T-cell (primary cell): ENCODE measurements at places on chromosomes 1 and 21.

DNA sequence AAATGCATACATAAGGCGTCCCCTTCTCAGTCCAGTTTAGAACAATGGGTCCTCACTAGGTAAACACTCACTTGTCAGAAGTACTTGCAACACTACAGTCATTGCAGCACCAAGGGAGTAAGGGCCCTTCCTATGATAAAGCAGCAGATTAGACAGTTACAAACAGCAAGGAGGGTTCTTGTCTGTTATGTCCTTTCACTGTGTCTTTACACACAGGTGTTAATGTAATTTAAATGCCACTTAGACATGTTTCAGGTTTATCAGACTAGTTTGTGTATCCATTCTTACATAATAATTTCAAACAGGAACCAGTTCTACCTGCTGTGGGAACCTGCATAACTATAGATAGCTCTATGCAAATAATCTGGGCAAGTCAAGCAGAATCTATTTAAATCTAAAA is 105.6 kb upstream of the USH2A start:
- DNase-seq = no peak
- no peaks in the 10 kb centered on the region for H3K27me3 ChIP-seq
- H3K36me3 ChIP-seq = no peaks in the 10 kb centered on the region
- no peak overlapping the region for H3K27ac ChIP-seq
- no peak overlapping the region for H3K4me3 ChIP-seq
- no peaks in the 10 kb centered on the region for H3K4me1 ChIP-seq

DNA sequence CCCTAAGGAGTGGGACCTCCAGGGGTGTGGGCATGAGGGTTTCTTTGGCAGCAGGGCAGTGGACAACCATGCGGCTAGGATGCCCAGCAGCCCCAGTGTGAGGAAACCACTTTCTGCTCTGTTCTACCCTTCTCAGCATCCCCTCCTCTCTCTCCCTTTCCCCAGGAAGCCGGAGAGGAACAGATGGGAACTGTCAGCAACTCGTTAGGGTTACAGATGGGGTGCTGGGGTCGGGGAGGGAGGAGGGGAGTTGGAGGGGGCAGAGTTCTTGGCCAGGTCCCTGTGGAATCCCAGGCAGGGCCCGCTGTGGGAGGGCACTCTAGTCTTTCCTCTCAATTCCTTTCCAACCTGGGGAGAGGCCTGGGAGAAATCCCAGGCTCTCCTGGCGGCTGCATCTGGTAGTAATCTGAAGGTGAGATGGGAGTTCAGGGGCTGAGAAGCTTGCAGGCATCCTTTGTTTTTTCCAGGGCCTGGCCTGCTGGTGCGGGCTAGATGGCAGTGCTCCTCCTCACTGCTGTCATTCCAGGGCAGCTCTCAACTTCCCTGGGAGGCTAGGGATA is 93.9 kb upstream of the CSF3R start:
- H3K4me1 ChIP-seq = no peaks in the 10 kb centered on the region
- no peak overlapping the region for H3K27ac ChIP-seq
- H3K36me3 ChIP-seq = no peaks in the 10 kb centered on the region
- no peak for DNase-seq

- H3K27ac ChIP-seq = no peak overlapping the region
- no peaks in the 10 kb centered on the region for H3K4me1 ChIP-seq
- H3K36me3 ChIP-seq = no peaks in the 10 kb centered on the region
- H3K4me3 ChIP-seq = no peak overlapping the region
- DNase-seq = no peak
- no peaks in the 10 kb centered on the region for H3K27me3 ChIP-seq
Observed at GRCh38 chr1:201059871-201060555, 36.5 kb upstream of the KIF21B start.

DNA sequence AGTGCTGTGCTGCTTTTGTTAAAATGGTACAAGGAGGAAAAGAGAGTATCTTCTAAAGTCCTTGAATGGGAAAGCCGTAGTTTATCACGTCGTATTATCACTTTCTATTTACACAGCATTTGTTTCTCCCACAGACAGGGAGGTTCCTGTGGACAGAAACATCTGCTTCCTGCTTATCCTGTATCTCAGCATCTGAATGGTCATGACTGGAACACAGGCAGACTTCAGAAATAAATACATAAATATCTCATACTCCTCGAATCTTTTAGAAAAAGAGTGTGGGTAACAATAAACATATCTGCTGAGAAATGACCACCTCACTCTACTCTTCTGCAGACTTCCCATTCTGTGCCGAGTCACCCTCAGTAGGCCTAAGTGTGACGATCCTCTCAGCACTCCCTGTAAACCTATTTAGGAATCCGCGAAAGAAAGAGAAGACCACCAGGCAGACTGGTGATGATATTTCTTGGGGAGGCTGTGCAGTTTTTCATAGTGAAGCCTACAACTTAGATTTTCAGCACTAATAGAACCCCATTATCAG is 393.5 kb downstream of the SMYD3 start:
- H3K36me3 ChIP-seq = no peaks in the 10 kb centered on the region
- no peak for DNase-seq
- H3K27me3 ChIP-seq = no peaks in the 10 kb centered on the region
- H3K27ac ChIP-seq = no peak overlapping the region
- H3K4me1 ChIP-seq = no peaks in the 10 kb centered on the region

- no peaks in the 10 kb centered on the region for H3K4me1 ChIP-seq
- H3K36me3 ChIP-seq = no peaks in the 10 kb centered on the region
- no peaks in the 10 kb centered on the region for H3K27me3 ChIP-seq
- H3K4me3 ChIP-seq = no peak overlapping the region
- no peak overlapping the region for H3K27ac ChIP-seq
- no peak for DNase-seq
Observed at GRCh38 chr1:56017336-56017735, 562.0 kb downstream of the PLPP3 start.

- peaks cover 25% of the 10 kb centered on the region for H3K27me3 ChIP-seq
- no peak for DNase-seq
- no peak overlapping the region for H3K4me3 ChIP-seq
- H3K36me3 ChIP-seq = no peaks in the 10 kb centered on the region
Observed at GRCh38 chr1:16117936-16118335, 37.9 kb downstream of the EPHA2 start.

- no peak overlapping the region for H3K4me3 ChIP-seq
- no peaks in the 10 kb centered on the region for H3K4me1 ChIP-seq
- H3K36me3 ChIP-seq = no peaks in the 10 kb centered on the region
- peaks cover 22% of the 10 kb centered on the region for H3K27me3 ChIP-seq
- H3K27ac ChIP-seq = no peak overlapping the region
Observed at GRCh38 chr1:22876359-22877111, 96.1 kb downstream of the LACTBL1 start.

- H3K36me3 ChIP-seq = peaks cover 8% of the 10 kb centered on the region
- H3K27ac ChIP-seq = no peak overlapping the region
- no peaks in the 10 kb centered on the region for H3K27me3 ChIP-seq
- no peak for DNase-seq
- peaks cover 9% of the 10 kb centered on the region for H3K4me1 ChIP-seq
Observed at GRCh38 chr1:99851850-99852454, 1.8 kb downstream of the AGL start.

GRCh38 chr1:229526695-229527094 is 18.6 kb upstream of the NUP133 start:
- H3K4me1 ChIP-seq = no peaks in the 10 kb centered on the region
- H3K27ac ChIP-seq = no peak overlapping the region
- no peaks in the 10 kb centered on the region for H3K27me3 ChIP-seq
- H3K4me3 ChIP-seq = no peak overlapping the region
- H3K36me3 ChIP-seq = peaks cover 11% of the 10 kb centered on the region

DNA sequence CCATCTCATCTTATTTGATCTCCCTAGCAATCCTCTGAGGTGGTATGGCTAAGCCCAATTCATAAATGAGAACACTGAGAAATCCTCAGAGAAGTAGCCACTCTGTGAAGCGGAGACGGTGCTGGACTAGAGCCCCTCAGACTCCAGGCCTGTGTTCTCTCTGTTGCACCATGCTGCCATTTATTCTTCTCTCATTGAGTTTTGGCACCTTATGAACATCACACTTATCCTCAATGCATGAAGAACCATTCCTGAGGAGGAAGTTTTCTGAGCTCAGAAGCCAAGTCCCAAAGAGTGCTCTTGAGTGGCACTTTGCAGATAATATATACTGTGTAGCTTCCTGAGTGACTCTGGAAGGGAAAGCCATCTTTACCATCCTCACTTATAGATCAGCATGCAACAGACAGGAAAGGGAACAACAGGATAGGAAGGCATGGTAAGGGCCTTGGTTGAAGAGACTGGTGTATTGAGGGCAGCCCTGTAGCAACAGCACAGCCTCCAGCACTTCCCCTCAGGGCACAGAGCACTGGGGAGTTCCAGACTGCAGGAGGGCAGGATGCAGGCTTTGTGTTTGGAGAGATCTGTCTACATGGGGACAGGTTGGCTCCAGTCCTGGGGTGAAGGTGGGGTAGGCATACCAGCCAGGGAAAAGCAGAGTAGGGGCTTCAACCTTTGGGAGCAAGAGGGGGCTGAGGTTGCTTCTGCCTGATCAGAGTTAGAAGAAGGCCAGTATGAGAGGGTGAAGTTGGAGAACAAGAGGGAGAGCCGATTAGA is 1.6 kb upstream of the CRNN start:
- H3K4me1 ChIP-seq = no peaks in the 10 kb centered on the region
- DNase-seq = no peak
- no peak overlapping the region for H3K27ac ChIP-seq
- no peaks in the 10 kb centered on the region for H3K27me3 ChIP-seq
- H3K36me3 ChIP-seq = no peaks in the 10 kb centered on the region

- H3K36me3 ChIP-seq = no peaks in the 10 kb centered on the region
- peaks cover 3% of the 10 kb centered on the region for H3K4me1 ChIP-seq
- peak overlapping the region; percentile 68 for H3K4me3 ChIP-seq
- H3K27ac ChIP-seq = no peak overlapping the region
Observed at GRCh38 chr1:85199667-85200462, 951 bp downstream of the SYDE2 start.

GRCh38 chr1:113433184-113433583 is 42.9 kb downstream of the MAGI3 start:
- H3K4me1 ChIP-seq = no peaks in the 10 kb centered on the region
- no peak for DNase-seq
- H3K4me3 ChIP-seq = no peak overlapping the region
- H3K27me3 ChIP-seq = no peaks in the 10 kb centered on the region

- H3K4me1 ChIP-seq = no peaks in the 10 kb centered on the region
- no peak for DNase-seq
- H3K27me3 ChIP-seq = no peaks in the 10 kb centered on the region
- H3K27ac ChIP-seq = no peak overlapping the region
Observed at GRCh38 chr1:152681616-152682015, 4.3 kb upstream of the LCE2B start.

DNA sequence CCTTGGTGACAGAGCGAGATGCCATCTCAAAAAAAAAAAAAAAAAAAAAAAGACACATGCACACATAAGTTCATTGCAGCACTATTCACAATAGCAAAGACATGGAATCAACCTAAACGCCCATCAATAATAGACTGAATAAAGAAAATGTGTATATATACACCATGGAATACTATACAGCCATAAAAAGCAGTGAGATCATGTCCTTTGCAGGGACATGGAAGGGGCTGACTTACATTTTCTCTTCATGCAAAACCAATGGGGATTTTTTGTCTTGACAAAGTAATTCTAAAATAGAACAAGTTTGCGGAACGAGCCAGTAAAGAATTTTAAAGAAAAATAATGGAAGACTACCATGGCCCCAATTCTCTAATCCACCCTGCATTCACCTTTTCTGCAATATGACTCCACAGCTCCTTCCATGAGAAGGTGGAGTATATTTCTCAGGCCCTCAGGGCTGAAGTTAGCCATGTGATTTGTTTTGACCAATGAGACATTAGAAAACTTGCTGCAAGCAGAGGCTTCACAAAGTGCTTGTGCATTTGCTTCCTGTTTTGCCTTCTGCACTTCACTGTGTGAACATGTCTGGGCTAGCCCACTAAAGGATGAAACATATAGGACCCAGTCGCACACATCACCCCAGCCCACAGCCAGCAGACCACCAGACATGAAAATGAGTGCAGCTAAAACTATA is 78.8 kb upstream of the NR5A2 start:
- DNase-seq = no peak
- H3K27me3 ChIP-seq = peaks cover 9% of the 10 kb centered on the region
- H3K36me3 ChIP-seq = no peaks in the 10 kb centered on the region
- no peak overlapping the region for H3K4me3 ChIP-seq
- no peaks in the 10 kb centered on the region for H3K4me1 ChIP-seq
- H3K27ac ChIP-seq = no peak overlapping the region

DNA sequence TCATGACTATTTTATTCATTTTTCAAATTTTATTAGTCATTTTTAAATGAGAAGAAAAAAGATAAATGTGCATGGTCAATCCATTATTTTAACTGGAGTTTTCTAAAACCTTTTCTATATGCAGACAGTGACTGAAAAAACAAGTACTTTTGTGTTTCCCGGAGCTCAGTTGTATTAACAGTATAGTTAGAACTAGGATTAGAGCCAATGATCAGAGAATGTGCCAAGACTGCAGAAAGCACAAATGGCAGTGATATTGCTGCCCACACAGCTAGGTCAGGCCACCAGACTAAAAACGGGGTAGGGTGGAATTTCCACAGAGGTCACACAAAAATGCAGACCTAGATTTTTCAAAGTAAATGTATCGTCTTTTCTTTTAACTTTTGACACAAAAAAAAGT is 163.1 kb upstream of the GRIK3 start:
- no peak overlapping the region for H3K4me3 ChIP-seq
- H3K4me1 ChIP-seq = no peaks in the 10 kb centered on the region
- H3K27me3 ChIP-seq = no peaks in the 10 kb centered on the region
- no peak overlapping the region for H3K27ac ChIP-seq

DNA sequence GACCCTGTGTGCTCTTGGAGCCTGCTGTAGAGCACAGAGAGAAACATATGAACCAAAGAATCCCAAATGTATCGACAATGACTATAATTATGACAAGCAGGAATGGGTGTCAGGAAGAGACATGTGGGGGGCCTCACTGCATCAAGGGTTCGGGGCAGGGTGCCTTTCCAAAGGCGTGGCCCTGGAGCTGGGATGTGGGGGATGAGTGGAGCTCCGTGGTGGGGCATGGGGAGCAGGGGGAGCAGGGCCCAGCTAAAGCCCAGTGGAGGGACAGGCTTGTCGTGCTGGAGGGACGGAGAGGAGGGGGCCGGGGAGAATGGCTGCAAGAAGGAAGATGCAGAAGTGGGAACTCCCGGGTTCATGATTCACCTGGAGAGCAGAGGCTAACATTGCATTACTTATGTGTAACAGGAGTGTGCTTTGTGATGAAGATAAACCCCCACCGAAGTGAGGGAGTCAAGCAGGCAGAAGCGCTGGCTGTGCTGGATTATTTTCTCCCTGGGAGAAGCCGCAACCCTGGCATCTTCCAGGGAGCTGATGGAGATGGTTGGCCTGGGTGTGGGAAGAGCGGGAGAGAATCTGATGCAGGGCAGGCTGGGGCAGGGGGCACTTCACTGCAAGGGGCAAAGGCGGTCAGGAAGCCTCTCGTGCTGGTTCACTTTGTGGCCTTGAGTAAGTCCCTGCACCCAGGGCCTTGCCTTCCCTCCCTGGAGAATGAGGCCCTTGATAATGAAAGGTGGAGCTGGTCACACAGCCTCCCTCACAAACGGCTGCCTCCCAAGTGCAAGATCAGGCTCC is 124.6 kb upstream of the RUNX3 start:
- no peak overlapping the region for H3K4me3 ChIP-seq
- no peaks in the 10 kb centered on the region for H3K4me1 ChIP-seq
- no peaks in the 10 kb centered on the region for H3K36me3 ChIP-seq
- H3K27ac ChIP-seq = no peak overlapping the region
- no peak for DNase-seq
